ENCODE measurements at places on chromosomes 1 and 21.
A peak's percentile ranks its signal among the peaks of the same experiment; 100 is the strongest.

DNA sequence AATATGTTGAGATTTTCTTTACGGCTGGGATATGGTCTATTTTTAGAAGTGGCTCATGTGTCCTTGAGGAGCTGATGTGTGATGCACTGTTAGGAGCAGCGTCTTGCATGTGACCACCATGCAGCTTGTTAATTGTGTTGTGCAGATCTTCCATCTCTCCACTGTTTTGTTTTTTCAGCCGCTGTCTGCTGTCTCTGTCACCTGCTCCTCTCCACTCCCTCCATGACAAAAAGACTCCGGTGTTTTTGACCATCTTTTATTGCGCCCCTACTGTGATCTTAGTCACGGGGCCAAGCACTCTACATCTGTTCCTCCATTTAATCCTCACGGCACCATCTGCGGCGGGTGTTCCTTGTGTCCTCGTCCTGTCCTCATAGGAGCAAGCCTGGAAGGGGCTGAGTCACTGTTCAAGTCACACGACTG lies 51.8 kb downstream of the ADARB1 start:
- DNase-seq = no peak

DNA sequence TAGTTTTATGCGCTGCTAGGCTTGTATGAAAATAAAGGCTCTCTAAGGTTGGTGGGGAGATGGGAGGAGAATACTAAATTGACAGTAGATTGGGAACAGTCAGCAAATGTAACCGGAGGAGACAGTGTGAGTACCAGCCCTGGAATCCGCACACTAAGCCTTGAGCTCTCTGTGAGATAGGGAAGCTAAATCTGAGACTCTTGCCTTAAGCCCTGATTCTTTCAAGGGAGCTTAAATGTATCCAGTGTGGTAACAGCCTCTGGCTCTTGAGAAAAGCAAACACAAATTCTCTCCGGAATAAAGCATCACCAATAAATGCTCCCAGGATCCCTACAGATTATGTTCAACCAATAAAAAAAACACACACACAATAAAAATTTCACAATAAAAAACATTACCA lies 33.0 kb upstream of the PDPN start:
- no peak for DNase-seq

- peak; percentile 28 for DNase-seq
These were observed 84.7 kb downstream of the PDE9A start for GRCh38 chr21:42737951-42738590.

DNA sequence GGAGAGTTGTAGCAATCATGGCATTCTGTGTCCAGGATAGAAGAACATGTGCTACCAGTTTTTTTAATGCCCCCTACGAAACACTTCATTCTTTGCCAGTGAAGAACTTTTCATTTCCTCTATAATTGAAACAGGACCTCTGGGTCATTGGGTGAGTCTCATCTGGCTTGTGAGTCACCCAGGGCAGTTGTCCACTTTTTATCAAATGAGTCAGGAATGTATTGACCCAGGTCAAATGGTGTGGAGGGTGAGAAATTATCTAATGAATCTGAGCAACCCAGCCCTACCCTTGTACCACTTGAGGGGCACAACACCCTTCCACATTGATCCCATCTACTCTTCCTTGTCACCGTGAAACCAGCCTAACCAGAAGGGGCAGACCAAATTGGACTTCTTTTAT lies 417.3 kb upstream of the PROX1 start:
- DNase-seq = no peak

GRCh38 chr1:222788402-222789156 lies 26.3 kb upstream of the DISP1 start:
- no peak for DNase-seq

DNA sequence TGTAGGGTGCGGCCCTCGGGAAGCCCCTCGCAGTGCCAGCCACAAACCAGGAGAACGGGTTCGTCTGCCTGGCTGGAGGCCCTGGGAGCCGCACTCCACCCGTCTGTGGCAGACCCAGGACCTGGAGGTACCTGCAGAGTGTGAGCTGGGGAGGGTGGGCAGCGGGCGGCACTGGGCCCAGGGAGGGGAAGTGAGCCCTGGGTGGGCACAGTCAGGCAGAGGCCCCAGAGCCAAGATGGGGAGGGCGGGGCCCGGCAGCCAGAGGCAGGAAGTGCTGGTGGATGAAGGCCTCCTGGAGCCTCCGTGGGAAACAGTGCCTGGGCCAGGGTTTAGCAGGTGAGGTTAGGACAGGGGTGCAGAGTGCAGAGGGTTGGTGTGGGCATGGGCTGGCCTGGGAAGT lies 4.0 kb upstream of the PEX10 start:
- DNase-seq = no peak

DNA sequence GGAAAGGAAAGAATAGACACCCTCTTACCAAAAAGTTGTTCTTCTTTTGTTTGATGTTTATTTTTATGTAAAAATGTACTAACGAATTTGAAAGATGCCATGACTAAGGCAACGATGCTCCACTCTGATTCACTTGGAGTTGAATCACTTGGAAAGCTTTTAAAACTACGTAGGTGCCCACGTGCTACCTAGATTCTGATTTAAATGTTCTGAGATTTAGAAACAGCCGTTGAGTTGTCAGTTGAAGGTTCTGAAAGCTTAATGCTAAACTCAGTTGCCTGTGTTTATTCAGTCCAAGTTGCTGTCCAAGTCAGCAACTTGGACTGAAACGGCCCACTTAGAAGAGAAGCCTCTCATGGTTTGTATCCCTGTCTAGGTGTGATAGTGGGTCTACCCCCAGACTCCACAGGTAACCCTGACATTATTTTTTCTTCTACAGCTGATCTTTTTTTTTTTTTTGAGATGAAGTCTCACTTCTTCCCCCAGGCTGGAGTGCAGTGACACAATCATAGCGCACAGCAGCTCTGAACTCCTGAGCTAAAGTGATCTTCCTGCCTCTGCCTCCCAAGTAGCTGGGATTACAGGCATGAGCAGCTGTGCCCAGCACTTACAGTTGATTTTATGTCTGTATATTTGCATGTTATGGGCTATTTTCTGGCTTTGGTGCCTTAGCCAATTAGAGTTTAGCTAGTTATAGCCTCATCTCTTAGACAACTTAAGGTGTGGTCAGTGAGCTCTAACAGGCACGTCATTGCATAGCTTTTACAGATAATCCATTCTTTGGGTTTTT lies 1.4 kb upstream of the VAMP4 start:
- peak; percentile 78 for DNase-seq

DNA sequence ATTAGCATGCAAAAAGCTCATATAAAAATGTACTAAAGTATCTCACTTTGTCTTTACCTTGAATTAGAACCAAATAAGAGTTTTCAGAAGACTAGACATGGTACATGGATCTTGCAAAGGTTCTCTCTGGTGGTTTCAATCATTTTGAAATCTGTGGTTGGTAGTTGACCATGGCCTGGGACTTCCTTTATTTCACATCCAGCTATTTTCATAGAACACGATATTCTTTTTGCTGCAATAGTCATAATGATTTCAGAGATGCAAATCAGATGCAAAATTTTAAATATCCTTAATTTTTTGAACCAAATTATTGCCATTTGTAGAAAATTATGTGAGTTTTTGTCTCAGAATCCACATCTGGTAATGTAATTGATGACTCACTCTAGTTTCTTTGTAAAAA lies 375.1 kb upstream of the ZP4 start:
- DNase-seq = no peak

- DNase-seq = peak; percentile 40
These were observed 195.2 kb upstream of the RAB4A start for GRCh38 chr1:229075716-229076115.

DNA sequence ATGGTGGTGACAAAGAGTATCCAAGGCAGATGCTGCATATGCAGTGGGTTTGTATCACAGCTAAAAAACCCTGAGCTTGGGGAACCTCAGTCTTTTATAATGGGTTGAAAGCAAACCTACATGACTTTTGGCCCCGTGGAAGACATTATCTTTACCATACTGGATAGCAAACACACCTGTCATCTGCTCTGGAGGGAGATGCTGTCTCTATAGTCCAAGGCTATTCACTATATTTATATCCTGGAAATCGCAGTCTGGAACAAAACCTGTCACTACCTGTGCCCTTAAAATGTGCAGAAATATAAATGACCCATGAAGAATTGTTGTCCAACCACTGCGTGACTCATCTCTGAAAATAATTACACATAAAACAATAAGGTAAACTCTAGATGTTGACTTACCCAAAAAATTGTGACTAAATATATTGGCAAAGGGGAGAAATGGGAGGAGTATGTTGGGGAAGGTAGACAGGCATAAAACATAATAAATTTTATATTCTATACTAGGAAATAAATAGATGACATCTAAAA lies 121.0 kb upstream of the CXADR start:
- DNase-seq = no peak

GRCh38 chr1:32372149-32372756 lies 9.9 kb downstream of the TSSK3 start:
- DNase-seq = no peak

DNA sequence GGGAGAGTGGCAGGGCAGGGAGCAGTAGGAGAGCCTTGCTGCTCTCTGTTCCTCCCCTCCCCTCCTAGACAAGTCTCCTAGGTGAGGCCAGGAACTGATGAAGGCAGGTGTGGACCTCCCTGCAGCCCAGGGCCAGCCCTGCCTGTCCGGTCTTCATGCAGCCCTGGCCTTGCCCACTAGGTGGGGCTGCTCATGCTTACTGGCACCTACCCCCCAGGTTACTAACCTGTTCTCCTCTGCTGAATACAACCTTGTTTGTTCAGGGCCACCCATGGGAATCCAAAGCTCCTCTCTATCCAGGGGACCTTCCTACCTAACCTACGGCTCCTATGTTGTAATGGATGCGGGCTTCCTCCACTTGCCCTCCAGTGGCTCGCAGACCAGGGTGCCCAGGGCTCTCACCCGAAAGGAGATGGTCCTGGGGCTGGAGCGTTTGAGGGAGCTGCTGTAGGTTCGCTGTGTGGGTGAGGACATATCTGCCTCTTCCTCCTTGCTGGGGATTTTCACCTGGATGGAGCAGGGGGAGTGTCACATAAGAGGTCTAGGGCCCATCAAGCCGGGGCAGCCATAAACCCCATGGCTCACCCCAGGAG lies 7.9 kb upstream of the TNNT2 start:
- DNase-seq = peak; percentile 35

DNA sequence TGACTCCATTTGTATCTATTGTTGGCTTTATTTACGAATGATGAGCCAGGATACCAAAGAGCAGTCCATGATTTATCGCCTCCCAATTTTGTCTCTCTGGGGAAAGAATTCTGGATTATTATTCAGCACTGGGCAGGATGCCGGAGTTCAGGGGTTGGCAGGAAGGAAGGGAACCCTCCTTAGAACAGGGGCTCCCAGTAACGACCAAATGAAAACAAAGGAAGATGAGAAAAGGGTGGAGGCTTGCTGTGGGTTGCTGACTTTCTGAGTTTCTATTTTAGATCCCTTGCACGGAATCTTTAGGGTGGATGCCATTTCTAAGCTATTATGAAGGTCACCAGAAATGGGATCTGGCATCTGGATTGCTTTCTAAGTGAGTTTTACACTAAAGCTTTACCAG lies 231.2 kb upstream of the LYPLAL1 start:
- peak; percentile 42 for DNase-seq

- no peak for DNase-seq
These were observed 131.5 kb upstream of the ZNF644 start for GRCh38 chr1:91153341-91153740.

- peak; percentile 21 for DNase-seq
These were observed 28.2 kb upstream of the CTSK start for GRCh38 chr1:150836129-150836773.

GRCh38 chr1:147919896-147920295 lies 8.3 kb upstream of the GPR89B start:
- DNase-seq = no peak

- peak; percentile 75 for DNase-seq
These were observed 450.8 kb downstream of the KIF26B start for GRCh38 chr1:245605480-245606156.

- DNase-seq = no peak
These were observed 5.7 kb downstream of the TRIM46 start for GRCh38 chr1:155179112-155180031.

DNA sequence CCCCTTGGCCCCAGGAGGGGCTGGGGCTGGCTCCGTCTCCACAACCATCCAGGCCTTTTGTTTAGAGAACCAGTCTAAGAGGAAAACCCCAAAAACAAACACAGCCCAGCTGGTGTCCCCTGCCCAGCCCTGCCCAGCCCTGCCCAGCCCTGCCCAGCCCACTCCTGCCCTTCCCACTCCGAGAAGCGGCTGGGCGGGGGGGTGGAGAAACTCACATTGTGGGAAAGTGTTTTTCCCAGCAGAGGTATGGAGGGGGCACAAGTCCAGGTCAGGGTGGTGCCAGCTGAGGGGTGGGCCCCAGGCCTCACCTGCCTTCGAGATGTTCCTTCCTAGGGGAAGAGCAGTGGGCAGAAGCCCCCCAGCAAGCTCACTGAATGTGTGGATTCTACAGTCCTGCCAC lies 10.0 kb upstream of the FAM131C start:
- no peak for DNase-seq

GRCh38 chr1:233459470-233459945 lies 132.0 kb downstream of the MAP3K21 start:
- no peak for DNase-seq

GRCh38 chr1:63668298-63668697 lies 75.1 kb downstream of the PGM1 start:
- DNase-seq = no peak

- DNase-seq = peak; percentile 25
These were observed 805 bp downstream of the ATG4C start for GRCh38 chr1:62784509-62785365.

DNA sequence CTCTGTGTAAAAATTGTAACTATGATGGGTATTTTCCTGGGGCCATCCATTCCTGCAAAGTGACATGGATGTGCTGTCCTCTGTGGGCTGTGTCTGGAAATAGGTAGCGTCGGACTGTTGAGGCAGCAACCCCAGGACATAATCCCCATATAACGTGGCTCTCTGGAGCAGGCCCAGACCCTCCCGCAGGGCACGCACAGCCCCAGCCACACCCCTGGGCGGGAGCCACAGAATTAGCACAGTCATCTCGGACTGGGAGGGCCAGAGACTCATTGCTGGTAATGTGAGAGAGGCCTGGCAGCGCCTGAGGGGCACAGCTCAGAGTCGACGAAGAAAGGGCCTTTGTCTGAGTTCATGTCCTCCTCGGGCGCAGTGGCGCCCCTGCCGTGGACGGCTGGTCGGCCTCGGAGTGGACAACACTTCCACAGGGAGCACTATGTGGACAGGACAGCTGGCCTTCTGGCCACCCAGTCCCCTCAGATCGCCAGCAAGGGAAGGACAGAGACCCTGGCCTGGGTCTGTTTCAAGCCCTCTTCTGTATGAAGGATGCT lies 20.1 kb downstream of the SIM2 start:
- no peak for DNase-seq

- DNase-seq = no peak
These were observed 19.9 kb downstream of the WNT4 start for GRCh38 chr1:22123071-22123390.
